ENCODE measurements at places on chromosomes 2 and 18. TPM values are rescaled to one million over a fixed set of nuclear protein-coding genes. Genes with fewer than 3 reads are reported as not detected.

Gene SPHKAP
- total RNA-seq, result not detected

Gene REG1B
- total RNA-seq, result not detected

Gene OR6B2
- total RNA-seq, result not detected

Gene IFT172
- 10.0 TPM for total RNA-seq

Gene PROM2
- total RNA-seq, result 0.34 TPM

Gene PTPRN
- 0.16 TPM for total RNA-seq

Gene IL36B
- total RNA-seq, result not detected

Gene LONRF2
- 0.11 TPM for total RNA-seq

Gene COMMD1
- total RNA-seq, result 29.3 TPM

Gene CROCC2
- not detected for total RNA-seq

Gene COL4A4
- total RNA-seq, result not detected

Gene FAM161A
- 4.5 TPM for total RNA-seq

Gene CYP20A1
- total RNA-seq, result 21.1 TPM

Gene FNDC4
- not detected for total RNA-seq

Gene ZNF804A
- total RNA-seq, result not detected

- DNase-seq, result no peak
These were observed 345.3 kb downstream of the DCC start for GRCh38 chr18:52685316-52685715.

- DNase-seq, result no peak
These were observed 66.6 kb downstream of the SMIM21 start for GRCh38 chr18:75360941-75361340.

GRCh38 chr18:62399781-62400308, 74.7 kb downstream of the TNFRSF11A start:
- DNase-seq, result no peak

- DNase-seq, result no peak
These were observed 6.3 kb upstream of the INO80D start for GRCh38 chr2:206092297-206092696.

GRCh38 chr18:27959101-27959500, 217.8 kb downstream of the CDH2 start:
- DNase-seq, result no peak

DNA sequence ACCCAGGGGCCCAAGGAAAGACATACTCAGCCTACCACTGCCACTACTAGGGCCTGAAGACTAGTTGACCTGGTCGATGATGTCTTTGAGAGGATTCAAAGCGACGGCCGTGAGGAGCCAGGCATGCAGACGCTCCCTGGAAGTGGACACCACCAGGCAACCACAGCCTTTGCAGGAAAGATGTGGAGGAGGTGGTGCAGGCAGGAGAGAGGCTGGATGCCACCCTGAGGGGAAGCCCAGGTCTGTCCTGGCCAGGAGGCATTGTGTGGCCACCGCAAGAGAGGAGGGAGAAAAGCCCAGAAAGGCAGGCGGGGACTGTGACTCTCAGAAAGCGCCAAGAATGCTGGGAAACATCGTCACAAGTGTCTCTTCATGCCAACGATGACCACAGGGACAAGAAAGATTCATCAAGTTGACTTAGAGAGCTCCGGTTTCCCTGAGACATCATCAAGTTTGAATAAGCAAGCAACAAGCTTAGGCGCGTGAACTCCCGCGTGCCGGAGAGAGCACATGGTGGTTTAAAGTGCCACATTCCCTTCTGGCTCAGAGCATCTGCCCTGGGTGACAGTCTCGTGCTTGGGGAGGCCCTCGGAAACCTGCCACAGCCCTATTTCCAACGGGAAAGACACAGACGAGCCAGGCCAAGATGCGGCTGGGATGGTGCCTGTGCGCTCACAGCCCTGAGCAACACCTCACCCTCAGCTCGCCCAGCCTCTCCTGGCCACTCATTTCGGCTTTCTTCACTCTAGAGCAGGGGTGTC, 464.5 kb upstream of the SALL3 start:
- no peak for DNase-seq

DNA sequence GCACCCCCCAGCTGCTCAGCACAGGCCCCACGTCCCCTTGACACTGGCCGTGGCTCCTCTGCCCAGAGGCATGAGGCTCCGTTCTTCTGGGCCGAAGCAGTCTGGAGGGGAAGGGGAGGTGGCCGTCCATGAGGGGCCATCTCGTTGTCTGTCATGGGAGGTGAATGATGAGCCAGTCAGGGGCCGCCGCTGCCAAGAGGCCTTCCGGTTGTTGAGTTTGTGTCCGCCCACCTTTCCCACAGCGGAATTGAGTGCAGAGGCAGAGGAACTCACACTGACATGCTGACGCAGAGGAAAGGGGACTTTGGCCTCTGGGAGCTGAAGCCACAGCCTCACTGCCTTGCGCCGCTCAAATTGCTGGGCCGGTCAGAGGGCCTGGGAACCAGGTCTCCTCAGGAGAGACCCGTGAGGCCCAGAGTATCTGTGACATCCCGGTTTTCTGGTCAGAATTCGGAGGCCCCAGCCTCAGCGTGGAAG, 268.4 kb downstream of the ATAD2B start:
- DNase-seq, result peak; percentile 61

DNA sequence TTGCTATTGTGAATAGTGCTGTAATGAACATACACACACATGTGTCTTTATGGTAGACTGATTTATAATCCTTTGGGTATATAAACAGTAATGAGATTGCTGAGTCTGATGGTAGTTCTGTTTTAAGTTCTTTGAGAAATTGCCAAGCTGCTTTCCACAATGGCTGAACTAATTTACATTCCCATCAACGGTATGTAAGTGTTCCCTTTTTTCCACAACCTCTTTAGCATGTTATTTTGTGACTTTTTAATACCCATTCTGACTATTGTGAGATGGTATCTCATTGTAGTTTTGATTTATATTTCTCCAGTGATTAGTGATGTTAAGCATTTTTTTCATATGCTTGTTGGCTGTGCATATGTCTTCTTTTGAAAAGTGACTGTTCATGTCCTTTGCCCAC, 86.7 kb downstream of the TTC27 start:
- DNase-seq, result no peak

GRCh38 chr2:109139002-109139401, 10.0 kb downstream of the SH3RF3 start:
- DNase-seq, result no peak

DNA sequence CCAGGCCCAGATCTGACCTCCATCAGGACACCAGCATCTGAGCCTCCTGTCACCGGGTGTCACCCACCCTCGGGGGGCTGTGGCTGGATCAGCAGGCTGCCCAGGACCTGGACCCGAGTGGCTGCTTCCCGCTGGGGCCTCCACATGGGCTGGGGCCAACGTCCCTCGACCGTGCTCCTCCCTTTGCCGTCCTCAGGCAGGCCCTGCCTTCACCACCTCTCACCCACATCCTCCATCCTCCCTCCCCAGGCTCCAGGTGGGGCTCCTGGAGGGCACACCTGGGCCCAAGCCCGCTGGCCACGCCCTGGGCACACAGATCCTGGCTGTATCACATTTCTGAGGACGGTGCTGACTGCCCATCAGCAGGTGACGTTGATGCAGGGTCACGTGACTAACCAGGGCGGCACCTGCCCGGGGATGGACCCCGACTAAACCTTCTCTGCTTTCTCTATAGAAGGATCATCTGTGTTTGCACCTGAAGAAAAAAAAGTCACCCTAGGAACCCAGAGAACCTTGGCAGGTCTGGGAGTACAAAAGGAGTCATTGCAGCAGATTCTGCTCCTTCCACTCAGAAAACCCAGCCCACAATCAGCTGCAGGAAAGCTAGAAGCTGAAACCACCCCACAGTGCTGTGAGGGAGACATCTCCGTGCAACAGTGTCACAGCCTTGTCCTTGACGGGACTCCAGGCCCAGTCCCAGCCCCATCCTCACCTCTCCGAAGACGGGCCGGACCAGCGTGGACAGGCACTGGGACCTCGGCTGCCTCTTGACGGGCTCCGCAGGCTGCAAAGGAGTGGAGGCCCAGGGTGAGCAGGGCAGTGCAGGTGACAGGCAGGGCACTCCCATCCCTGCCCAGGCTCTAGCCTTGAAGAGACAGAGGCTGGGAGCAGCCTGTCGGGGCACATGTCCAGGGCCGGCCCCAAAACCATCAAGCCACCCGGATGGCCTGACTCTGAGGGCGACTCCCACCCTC, 11.2 kb downstream of the STK25 start:
- no peak for DNase-seq

GRCh38 chr2:143577489-143577888, 448.3 kb downstream of the ARHGAP15 start:
- DNase-seq, result no peak

DNA sequence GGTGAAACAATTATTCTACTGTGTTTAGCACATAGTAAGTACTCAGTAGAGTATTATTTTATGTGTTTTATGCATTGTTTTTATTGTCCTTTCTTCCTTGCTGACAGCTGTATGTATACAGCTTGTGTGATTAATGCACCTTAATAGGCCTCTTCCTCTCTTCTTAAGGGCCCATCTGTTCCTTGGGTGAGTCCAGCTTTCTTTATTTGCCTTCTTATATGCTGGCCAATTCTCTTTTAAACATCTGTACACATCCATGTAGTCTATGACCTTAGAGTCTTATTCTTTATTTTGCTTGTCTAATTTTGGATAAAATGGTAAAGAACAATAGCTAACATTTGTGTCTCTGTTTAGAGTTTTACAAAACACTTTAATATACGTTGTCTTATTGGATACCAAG, 333.7 kb upstream of the MEIS1 start:
- DNase-seq, result no peak

DNA sequence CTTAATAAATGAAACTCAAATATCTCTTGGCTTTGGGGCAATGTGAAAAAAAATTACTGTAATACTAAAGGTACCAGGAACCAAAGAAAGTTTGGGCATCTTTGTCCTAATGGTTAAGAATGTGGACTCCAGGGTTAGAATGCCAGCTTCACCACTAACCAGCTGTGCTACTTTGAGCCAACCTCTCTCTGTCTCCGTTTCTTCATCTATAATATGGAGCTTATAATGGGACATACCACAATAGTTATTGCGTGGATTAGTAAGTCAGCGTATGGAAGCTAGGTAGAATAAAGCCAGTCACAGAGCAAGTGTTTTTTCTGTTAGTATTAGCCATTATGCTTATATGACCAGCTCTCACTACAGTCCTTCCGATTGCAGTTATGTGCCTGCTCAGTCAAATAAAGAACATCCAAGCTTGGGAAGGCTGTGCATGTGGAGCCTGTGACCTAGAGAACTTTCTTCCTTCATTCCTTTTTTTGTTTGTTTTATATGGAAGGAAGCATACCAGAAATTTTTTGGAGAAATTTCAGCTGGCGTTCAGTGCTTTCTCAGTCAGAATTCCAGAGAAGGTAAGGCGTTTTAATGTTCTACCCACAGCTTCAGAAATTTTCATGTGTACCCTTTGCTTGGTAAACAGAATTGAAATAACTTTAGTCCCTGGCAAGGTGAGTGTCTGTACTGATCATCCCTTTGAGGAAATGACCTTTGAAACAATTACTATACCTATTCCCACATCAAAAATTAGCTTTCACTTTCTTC, 114.0 kb upstream of the RND3 start:
- DNase-seq, result no peak

- no peak for DNase-seq
These were observed 822.7 kb downstream of the GALR1 start for GRCh38 chr18:78072375-78072774.

DNA sequence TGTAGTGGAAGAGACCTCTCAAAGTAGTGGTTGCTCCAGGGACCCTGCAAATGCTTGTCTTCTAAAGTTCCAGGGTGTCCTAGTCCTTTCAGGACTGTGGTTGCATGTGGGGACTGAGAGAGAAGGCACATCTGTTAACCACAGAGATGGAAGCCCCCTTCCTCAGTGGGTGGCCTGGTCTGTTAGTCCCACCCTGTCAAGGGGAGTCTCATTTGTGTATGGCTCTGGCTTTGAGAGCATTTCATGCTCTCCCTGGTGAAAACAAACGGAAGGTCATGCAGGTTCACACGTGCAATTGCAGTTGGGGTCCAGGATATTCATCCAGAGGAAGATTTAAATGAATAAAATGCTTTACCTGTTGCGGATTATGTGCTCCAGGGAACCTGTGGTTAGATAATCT, 219.6 kb downstream of the PRKCE start:
- no peak for DNase-seq

DNA sequence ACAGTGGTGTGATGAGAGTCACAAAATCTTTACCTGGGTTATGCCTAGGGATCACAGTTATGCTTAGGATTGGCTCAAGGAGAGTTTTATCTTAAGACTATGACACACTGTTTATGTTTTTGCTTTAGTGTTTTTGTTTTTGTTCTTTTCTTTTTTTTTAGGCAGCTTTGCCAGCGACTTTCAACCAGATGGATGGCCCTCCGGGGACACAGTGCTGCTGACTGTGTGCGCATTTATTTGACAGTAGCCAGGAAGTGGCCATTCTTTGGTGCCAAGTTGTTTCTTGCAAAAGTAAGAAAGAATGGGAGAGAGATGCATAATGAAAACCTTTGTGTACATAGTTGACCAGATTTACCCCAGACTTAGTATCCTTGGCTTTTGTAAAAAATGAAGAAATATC, 15.1 kb upstream of the DYNC2LI1 start:
- no peak for DNase-seq

DNA sequence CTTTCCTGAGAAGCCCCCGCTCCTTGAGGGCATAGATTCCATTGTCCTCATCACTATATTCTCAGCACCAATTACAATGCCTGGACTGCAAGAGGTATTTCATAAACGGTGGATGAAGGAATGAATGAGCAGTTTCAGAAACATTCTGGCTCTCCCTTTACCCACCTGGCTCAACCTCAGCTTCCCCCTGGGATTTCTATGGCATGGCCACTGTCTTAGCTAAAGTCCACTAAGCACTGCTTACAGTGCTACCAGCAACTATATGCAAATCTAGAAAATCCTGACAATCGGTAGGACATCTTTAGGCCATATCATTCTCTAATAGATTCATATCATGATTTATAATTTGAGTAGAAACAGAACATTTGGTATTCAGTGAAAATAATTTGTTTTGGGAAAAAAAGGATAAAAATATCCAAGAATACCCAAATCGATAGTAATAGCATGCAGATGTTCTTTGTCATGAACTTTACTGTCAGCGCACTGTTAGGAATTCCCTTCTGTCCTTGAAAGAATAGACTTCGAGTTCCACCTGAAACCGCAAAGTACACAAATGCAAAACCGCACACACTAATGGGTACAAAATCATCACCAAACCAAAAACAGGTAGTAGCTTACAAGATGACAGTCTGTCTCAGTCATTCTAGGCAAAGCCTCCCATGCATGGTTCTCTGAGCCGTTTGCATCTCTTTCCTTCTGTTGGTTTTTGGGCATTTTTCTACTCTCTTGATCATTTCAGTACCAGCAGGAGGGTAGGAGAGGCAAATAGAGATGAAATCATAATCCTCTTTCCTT, 303.6 kb upstream of the ID2 start:
- DNase-seq, result no peak

GRCh38 chr2:234306426-234307173, 190.3 kb downstream of the ARL4C start:
- no peak for DNase-seq

GRCh38 chr2:20418519-20418918, 28.4 kb upstream of the RHOB start:
- DNase-seq, result no peak

- no peak for DNase-seq
These were observed 62.7 kb downstream of the LCLAT1 start for GRCh38 chr2:30509716-30510115.

GRCh38 chr2:86216575-86217555, 17.6 kb downstream of the MRPL35 start:
- no peak for DNase-seq

All from activated CD8-positive, alpha-beta T cell treated with anti-CD3 and anti-CD28 coated beads, Interleukin-2, amount 10 ng/mL, durations not matched to agents 7 days and 5 days (primary cell).